ENCODE measurements at places on chromosomes 1 and 21.

DNA sequence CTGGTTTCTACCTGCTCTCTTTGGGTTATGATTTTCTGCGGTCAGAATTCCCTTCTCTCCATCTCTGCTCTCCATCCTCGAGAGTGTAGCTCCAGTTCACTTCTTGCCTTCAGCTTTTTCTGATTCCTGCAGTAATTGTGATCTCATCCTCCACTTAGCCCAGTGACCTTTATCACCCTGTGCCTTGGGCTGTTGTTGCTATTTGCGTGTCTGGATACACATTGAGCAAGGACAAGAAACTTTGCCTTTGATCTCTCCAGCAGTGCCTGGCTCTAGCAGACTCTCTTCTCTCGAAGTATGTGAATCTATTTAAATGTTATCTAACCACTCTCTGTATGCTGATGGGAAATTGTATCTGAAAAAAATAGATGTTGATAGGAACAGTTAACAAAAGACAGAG lies 76.4 kb upstream of the MARK1 start:
- no peak for DNase-seq

- no peak for DNase-seq
Observed at GRCh38 chr1:218699421-218699820, 354.3 kb downstream of the TGFB2 start.

- DNase-seq: no peak
Observed at GRCh38 chr1:8966606-8967005, 20.9 kb downstream of the CA6 start.

DNA sequence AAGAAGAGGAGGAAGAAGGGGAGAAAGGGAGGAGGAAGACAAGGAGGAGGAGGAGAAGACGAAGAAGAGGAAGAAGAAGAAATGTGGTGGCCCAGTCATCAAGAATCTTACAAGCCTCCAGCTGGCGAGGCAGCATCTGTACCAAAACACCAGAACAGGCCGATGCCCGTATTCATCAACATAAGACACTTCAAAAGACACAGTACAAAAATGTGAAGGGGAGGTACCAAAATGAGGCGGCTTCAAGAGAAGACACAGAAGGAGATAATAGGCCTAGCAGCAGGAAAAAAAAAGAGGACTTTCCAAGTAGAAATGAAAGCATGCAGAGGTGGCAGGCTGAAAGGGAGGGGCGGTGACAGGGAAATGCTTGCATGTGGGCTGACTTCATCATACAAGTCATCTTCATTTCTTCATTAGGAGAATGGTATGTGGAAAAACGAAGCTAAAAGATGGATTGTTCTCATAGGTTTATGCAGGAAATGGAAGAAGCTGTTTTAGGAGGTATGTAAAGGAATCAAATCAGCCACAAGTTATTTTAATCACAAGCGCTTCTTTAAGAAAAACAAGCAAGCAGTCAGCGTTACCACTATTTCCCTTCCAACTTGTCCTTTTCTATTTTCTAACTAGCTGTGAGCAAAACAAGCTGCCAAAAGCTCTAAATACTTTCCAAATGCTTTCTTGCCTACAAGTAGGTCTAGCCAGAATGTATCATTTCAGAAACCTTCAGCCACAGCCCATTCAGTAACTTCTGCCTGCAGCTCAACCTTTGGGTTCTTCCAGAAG lies 192.3 kb downstream of the SLC45A1 start:
- DNase-seq: peak; percentile 32

DNA sequence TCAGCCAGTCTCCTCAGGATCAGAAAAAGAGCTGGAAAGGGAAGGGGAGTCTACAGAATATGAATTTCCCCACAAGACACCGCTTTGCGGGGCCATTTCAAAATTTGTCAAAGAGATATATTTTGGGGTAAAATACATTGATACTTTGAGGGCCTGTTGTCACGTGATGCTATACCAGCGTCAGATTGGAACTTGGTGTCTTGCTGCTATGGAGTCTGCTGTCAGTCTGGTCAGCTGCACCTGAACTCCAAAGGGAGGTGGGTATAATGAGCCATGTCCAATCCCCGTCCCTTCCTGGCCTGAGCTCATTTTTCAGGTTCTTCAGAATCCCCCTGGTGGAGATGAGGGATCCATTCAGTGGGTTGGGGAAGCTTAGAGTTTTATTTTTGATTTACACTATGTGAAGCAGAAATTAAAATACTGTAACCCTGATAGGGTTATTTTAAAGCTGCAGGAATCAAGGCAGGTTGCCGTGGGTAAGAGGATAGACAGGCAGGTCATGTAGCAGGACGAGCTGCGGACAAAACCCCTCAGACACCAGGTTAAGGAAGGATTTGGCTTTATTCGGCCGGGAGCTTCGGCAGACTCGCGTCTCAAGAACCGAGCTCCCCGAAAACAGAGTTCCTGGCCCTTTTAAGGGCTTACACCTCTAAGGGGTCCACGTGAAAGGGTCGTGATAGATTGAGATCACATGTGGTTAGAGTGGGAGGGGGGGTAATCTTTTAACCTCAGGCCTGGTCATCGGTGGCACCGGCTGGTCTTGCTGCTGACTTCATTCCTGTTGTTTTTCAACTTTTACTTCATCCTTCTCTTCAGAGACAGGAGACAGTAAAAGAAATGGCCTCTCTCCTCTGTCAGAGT lies 2.2 kb upstream of the POFUT2 start:
- no peak for DNase-seq

DNA sequence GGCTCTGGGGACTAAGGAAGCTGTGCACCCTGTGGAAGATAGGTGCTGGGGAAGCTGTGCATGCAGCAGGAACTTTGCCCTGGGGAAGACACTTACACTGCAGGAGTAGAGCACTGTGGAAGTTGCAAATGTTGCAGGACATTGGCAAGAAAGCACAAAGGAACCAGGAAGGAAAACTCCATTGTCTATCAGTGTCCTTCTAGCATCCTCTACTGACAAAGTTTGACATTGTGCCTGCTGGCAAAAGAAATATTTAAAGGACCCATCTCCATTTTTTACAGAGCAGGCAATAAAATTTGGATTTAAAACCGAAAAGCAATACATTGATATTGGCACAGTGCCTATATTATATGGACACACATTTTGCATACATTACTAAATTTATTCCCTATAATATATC lies 394.1 kb downstream of the PBX1 start:
- no peak for DNase-seq
